ENCODE measurements at places on chromosomes 5 and 9.

- peak; percentile 83 for DNase-seq
These were observed 146.9 kb upstream of the DMRT1 start for GRCh38 chr9:694403-695154.

DNA sequence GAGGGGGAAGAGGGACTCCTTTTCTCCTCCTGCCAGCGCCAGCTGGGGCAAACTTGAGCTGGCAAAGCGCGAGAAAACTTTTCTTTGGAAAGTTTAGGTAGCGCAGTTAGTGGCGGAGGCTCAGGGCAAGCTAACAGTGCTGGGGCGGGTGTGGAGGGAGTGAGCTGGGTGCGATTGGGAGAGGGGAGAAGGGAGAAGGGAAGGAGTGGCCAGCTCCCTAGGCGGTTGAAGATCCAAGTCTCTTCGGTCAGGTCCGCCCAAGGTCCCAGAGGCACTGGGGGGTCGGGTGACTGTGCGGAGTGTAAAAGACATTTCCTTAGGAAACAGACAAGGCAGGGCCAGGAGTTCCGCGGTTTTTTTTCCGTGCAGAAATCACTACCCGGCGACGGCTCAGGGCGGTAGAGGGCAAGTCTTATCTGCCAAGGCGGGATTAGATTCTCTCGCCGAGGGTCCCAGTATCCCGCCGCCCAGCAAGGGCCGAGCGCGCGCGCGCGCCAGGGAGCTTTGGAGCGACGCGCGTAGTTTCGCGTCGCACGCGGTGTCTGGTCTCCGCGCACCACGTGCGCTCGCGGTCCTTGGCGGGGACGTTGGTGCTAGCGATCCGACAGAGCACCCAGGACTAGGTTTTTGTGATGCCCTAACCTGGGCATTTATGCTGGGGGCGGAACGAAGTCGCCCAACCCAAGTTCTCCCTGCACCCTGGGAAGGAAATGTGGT is 33.6 kb upstream of the NFIB start:
- DNase-seq, result no peak

- no peak for DNase-seq
These were observed 1655.3 kb upstream of the C9orf72 start for GRCh38 chr9:29228558-29228957.

- DNase-seq, result no peak
These were observed 27.2 kb downstream of the NEK6 start for GRCh38 chr9:124284940-124285441.

- DNase-seq, result no peak
These were observed 13.6 kb downstream of the OTULINL start for GRCh38 chr5:14595189-14595588.

DNA sequence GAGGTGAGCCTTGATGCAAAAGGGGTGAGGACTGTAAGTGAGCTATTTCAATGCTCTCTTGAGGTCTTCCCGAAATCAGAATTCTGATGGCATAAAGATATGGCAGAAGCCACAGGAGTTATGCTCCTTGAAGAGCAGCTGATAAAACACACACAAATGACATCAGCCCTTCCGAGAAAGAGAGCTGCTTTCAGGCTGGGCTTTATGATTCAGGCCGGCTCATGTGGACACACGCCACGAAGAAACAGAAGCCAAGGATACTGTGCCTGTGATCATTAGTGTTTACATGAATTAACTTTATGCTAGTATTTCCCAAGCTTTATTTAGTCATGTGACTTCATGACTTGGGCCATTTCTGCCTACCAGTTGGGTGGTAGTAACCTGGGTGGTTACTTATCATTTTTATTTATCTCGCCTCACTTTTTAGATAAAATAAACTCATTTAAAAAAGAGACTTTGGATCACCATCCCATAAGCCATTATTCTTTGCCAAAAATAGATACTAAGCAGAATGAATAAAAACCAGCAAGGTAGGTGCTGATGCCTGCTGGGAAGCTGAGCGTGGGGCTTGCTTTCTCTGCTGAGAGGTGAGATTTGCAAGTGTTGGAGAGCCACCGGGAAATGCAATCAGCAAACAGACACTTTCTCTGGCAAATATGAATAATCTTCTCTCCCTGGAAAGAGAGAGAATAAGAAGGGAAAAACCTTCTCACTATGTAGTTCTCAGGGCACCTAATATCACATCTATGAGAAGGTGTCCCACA is 73.0 kb upstream of the SLC25A51 start:
- DNase-seq, result peak; percentile 55

DNA sequence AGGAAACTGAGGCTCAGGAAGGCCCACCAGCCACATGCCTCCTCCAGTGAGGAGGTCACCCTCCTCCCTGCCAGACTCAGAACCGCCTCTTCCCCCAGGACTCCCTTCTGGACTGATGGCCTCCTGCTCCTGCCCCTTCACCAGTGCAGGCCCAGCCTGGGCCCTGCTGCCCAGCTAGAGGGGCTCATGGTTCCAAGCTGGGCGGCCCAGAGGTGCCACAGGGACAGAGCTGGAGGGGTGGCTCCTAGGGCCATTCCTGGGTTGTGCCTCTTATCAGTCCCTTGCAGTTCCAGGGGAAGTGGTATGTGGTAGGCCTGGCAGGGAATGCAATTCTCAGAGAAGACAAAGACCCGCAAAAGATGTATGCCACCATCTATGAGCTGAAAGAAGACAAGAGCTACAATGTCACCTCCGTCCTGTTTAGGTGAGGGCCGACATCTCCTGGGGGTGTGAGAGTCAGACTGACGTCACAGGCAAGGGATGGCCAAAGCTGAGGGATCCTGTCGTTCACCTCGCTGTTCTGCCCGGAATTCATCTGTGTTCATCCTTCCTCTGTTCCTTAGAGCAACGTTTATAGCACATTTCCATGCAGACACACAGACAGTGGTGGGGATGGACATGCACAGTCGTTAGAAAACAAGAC is 819 bp downstream of the LCN2 start:
- DNase-seq, result no peak

DNA sequence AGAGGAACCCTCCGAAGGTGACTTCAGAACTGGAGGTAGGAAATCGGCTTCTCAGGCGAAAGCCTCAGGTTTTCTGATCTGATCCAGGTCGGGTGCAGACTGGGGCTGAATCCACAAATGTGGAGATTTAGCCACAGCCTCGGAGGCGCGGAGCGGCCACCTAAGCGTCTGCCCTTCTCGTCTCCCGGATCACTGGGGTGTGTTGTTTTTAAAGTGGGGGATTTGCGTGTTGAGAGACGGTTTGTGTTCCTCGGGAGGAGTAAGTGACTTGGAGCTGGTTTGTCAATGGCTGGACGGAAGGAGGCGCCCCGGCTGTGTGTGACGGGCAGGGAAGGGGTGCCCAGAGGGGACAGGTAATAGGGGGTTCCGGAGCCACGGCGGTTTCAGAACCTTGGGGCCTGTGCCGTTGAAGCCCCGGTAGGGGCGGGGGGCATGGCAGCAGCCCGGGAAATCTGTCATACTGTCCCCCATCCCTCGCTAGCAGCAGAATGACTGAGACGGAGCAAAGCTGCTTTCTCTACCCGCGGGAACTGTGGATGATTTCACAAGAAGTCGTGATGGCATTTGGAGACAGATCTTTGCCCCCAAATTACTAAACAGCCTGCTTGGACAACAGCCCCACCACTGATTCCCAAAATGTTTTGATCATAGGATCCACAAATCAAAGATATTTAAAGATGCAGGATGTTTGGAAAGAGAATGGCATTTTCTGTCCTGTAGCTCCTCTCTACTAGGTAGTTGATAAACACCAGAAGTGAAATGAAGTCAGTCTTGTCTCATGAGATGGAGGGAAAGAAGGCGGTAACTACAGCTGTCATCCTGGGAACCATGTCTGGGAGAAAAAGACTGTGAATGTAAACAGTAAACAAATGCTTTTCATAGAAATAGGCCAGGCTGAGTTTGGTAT is 216.5 kb downstream of the PDZD2 start:
- DNase-seq, result no peak

GRCh38 chr5:180141068-180141660 is 67.8 kb downstream of the RASGEF1C start:
- no peak for DNase-seq

- DNase-seq, result no peak
These were observed 479.5 kb downstream of the SPATA31A7 start for GRCh38 chr9:61669352-61669751.

DNA sequence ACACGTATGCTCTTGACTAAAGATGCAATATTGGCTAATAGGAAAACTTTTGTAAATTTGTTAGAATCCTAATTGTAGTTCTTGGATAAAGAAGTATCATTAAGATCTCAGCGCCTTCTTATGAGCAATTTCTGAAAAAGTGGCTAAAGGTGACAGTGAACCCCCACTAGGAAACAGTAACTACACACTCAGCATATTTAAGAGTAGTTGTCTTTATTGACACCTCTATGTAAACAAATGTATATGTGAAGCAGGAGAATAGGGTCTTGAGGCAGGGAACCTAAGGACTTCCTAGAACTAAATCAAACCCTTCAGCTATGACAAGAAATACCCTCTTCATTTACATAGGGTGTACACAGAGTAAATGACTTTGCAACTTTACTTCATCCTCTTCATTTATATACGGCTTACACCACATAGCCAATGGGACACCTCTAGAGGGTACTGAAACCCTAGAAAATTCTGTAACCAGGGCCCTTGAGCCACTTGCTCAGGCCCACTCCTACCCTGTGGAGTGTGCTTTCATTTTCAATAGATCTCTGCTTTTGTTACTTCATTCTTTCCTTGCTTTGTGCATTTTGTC is 2.8 kb downstream of the NIPSNAP3A start:
- no peak for DNase-seq

- no peak for DNase-seq
These were observed 32.9 kb downstream of the FGD3 start for GRCh38 chr9:92980085-92980745.

DNA sequence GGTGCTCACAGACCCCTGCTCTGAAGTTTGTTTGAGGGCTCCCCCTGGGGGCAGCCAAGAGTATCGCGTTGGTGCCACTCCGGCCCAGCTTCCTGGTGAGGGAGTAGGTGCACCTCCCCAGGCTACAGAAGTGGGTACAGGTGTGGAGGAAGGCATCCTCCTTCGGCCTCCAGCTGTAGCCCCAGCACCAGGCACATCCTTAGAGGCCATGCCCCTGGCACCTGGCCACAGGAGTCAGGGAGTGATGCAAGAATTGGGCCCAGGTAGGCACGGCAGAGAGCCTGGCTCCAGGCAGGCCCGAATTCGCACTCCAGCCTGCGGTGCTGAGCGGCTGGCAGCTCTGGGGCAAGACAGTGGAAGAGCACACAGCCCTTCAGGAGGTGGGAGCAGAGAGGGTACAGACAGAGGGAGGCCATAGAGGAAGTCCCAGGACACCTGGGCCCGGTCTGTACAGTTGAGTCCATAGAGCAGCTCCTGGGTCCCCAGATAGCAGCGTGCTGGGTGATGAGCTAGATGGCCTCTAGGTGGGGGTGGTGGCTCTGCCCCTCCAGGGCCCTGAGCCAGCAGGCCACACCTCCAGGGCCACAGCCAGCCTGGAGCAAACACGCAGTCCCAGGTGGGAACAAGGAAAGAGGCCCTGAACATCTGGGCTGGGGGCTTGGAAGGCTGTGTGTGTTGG is 2.4 kb downstream of the SAPCD2 start:
- no peak for DNase-seq

- DNase-seq, result no peak
These were observed 21.8 kb downstream of the RNF44 start for GRCh38 chr5:176515396-176515795.

DNA sequence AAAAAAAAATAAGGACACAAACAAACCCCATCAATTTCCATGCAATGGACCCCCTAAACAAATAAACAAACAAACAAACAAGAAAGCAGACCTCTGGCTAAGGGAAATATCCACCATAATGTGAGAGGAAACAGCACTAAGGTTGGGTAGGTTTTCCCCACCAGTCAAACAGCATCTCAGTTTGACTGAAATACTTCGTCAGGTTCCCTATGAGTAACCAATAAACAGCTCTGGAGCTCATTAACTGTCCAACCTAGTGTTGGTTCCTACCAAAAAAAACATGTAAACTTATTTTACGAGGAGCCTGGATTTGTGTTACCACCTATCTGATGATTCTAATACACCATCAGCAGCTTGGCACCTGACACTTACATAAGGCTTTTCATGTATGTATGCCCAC is 198.5 kb upstream of the TARS1 start:
- DNase-seq, result no peak

DNA sequence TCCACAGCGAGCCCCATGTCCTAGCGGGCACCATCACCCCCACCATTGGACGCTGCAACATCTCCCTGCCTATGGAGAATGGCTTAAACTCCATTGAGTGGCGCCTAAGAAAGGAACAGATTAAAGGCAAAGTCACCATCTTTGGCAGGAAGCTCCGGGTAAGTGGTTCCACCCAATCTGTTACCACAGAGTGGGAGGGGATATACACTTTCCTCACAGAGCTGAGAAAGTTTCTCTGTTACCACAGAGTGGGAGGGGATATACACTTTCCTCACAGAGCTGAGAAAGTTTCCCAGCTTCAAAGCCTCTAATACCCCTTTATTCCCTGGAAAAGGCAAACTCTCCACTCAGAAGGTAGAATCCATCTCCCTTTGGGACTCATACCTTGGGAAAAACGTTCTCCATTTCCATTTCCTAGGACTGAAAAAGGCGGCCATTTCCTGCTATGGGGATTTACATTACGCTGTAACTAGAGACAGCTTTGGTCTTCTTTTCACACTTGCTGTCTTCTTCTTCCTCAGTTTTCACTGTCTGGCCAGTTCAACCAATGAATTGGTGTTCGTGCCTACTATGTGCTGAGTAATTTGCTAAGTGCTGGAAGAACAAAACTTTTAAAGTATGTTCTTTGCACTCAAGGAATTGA is 63.4 kb upstream of the WWC1 start:
- DNase-seq, result no peak

DNA sequence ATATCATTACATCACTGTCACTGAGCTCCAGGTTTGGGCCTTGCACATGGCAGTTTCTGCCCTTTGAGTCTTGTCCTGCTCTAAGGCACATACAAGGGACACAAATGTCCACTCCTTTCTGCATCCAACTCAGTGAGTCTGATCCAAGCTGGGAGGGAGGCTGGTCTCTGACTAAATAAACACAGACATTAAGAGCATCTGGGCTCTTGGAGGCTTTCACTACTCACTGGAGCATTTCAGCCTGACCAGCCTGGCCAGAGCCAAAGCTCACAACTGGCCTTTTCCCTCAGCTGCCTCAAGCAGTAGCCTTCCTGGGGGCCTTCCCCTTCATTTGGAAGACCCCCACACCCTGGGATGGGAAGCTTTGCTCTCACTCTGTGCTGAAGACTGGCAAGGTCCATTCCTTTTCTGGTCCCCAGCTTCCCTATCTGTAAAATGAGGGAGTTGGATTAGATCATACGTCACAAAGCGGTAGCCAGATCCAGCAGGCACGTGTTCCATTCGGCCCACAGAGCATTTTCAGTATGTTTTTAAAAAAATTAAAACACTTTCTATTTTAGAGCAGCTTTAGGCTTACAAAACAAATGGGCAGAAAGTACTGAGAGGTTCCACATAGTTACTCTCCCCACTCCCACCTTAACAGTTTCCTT is 58.6 kb upstream of the XPA start:
- DNase-seq, result no peak
